ENCODE measurements at places on chromosomes 2 and 18. TPM values are rescaled to one million over a fixed set of nuclear protein-coding genes. Genes with fewer than 3 reads are reported as not detected.

DNA sequence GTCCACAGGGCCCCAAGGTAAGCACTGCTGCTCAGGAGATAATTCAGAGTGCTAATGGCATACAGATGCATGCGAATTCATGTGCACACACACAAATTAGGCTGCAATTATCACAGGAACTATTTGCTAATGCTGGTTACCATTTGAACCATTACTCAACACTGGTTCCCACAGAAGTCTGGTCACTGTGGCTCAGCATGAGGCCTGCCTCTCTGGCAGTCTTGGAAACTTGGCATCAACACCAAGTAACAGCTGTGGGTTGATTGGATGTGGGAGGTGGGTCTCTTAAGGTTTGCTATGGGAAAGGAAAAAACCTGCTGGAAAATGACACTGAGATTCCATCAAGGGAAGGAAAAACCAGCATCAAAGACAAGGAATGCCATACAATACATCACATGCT is 105.0 kb downstream of the CELF4 start:
- DNase-seq, result no peak

FAM110C gene
- 8.9 TPM for polyA plus RNA-seq

DNA sequence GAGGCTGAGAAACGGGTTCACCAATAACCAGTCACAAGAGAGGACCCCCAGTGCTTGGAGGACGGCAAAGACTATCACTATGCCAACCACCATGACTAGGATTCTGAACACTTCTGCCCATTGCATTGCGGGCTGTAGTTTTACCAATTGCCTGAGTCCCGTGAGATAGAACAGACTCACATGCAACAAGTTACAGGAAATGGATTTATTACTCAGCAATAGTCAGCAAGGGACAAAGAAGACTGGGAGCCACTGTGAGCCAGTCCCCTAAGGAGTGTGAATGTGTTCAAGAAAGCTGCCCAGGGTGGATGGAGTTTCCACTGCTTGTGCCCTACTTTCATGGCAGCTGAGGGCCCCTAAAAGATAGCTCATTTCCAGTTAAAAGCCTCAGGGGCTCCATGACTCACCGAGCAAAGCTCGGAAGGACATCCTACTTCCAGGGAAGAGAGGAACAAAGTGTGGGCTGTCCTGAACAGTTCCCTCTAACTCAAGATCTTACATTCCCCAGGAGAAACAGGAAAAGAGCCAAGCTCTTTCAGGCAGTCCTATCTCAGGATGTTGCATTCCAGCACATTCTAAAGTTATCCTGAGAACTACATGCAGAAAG is 54.4 kb downstream of the SLC4A3 start:
- DNase-seq, result no peak

- DNase-seq, result peak; percentile 31
These were observed 25.7 kb upstream of the FAM178B start for GRCh38 chr2:97011977-97012569.

DNA sequence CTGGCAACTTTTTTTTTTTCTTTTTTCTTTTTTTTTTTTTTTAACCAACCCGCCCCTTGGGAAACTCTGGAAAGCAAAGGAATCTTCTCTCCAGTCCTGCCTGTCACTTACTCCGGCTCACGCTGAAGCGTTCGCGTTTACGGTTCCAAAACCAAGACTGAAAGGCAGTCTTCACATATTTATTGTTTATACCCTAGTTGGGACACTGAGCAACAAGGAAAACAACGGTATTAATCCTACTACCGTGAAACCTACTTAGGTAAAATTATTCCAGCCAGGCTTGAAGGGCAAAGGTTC is 125.4 kb downstream of the OSBPL1A start:
- no peak for DNase-seq

CXCR1 gene
- polyA plus RNA-seq, result not detected

- DNase-seq, result no peak
These were observed 6.2 kb upstream of the PLCL1 start for GRCh38 chr2:197798187-197798586.

- no peak for DNase-seq
These were observed 147.6 kb downstream of the CYP26B1 start for GRCh38 chr2:72000110-72000509.

GRCh38 chr2:202941771-202942170 is 29.7 kb downstream of the CARF start:
- no peak for DNase-seq

GRCh38 chr18:33467531-33467930 is 27.0 kb upstream of the CCDC178 start:
- no peak for DNase-seq

GRCh38 chr18:35953688-35954087 is 18.8 kb upstream of the RMP24 start:
- DNase-seq, result no peak

GRCh38 chr18:76476665-76477561 is 18.1 kb downstream of the ZNF516 start:
- no peak for DNase-seq

GRCh38 chr2:162746310-162746709 is 92.3 kb downstream of the KCNH7 start:
- no peak for DNase-seq

DNA sequence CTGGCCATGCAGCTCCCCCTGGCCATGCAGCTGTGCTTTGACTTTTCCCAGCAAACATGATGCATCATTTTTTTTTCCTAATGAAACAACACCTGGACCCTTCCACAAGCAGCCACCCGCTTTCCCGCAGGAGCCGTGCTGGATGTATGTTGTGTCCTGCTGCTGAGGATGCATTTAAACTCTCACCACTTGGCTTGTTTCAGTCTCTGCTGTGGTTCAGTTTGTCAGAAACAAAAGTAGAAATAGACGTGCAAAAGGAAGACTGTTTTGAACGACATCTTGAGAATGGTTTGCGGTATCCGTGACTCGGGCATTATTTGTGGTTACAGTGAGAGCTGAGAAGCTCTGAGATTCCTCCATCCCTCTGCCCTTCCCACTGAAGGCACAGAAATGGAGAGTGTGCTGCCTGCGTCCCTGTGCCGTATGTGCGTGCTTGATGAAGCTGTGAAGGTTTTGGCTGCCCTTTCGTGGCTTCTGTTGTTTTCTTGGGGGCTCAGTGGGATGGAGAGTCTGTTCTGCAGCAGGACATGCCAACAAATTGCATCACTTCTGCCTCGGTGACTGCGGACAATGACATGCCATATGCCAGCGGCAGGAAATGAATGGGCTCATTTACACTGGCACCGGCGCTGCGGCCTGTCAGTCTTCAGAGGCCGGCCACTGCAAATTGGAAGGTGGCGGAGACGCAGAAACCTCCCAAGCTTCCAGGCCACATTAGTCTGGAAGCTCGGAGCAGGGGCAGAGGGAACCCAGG is 417.7 kb upstream of the SALL3 start:
- no peak for DNase-seq

GRCh38 chr2:64454386-64455332 is 697 bp downstream of the LGALSL start:
- DNase-seq, result peak; percentile 53

DUSP2 gene
- 2.6 TPM for polyA plus RNA-seq
